ENCODE measurements at places on chromosomes 5 and 9. TPM values are rescaled to one million over a fixed set of nuclear protein-coding genes. Genes with fewer than 3 reads are reported as not detected.

The ZSWIM6 gene
- total RNA-seq, result 7.3 TPM

The OLFM1 gene
- total RNA-seq, result 0.27 TPM

The IFNK gene
- not detected for total RNA-seq

The FCN1 gene
- total RNA-seq, result 10.5 TPM

The COL5A1 gene
- total RNA-seq, result 10.5 TPM

The MSX2 gene
- total RNA-seq, result 0.27 TPM

Measured in hematopoietic multipotent progenitor cell (in vitro differentiated cells).